Left ventricle myocardium inferior (tissue), 1 donor: ENCODE measurements at places on chromosomes 4 and X. TPM values are rescaled to one million over a fixed set of nuclear protein-coding genes. Genes with fewer than 3 reads are reported as not detected.
A peak's percentile ranks its signal among the peaks of the same experiment; 100 is the strongest.

DNA sequence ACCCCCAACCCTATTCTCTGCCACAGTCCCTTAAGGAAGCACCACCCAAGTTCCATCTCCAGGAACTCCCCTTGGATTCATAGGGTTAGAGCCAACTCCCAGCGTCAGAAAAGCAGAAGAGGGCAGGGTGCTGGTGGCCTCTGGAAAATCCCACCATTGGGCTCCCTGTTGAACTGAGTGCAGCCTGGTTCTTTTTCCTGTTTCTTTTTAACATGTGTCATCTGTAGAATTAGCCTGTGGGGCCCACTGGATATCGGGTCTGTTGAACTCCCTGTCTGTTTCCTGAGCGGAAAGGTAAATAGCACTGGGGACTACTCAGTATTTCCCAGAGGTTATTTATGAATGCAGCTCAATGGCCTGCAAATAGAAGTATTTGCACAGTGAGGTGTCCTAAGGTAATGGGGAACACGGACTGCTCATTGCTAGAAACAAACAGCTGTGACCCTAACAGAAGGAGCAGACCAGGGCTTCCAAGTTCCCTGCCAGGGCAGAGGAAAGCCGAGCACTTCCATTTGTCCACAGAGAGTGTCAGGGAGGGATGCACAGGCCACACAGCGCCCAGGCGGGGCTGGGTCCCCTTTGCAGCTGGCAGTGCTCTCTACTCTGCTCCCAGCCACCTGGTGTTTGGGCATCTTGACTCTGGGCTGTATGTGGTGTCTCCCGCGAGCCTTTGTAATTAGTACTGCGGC, 102.6 kb downstream of the FHDC1 start:
- DNase-seq = no peak

RIPPLY1 gene
- total RNA-seq = not detected

GRCh38 chr4:177001271-177002175, 208.8 kb upstream of the VEGFC start:
- DNase-seq = no peak

- DNase-seq = peak; percentile 17
Observed at GRCh38 chrX:31423609-31424189, 351.9 kb upstream of the FTHL17 start.

DNA sequence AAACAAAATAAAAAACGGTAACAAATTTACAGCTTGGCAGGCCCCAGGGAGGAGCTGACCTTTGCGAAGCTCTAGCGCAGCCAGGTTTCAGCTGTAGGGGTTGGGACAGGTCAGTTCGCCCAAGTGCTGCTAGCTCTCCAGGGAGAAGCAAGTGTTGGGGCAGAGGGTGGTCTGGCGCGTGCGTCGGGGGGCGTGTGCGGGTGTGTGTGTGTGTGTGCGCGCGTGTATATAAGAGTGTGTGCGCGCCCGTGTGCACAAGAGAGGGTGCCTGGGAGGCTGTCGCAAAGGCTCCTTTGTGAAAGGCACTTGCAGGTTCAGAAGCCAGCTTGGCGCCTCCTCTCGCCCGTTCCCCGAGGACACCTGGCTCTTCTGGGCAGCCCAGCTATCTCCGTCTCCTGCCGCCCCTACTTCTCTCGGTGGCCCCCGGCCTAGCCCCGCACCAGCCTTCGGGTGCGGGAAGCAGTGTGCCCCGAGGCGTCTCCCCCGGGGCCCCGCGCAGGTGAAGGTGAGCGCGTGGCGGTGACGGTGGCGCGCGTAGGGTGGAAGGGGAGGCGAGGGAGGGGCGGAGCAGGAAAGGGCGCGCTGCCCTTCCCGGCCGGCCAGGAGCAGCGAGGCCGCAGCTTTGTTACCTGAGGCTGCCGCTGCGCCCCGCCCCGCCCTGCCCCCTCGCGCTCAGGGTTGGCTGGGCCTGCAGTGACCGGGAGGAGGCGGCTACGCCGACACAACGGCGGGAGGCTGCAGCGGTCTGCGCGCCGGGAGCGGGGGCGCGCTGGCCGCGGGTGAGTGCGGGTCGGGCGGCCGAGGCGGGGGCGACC, at the start of gene FHDC1:
FHDC1 (plus strand) TSS at position 693 of the 815 bp plus-strand sequence. CDS start 6,735 bp downstream, outside the sequence.
- no peak for DNase-seq
